NCI-H524 treated with DMSO at 0.1 percent for 48 hours (cell line): ENCODE measurements at places on chromosomes 7 and 10.

- no peak for DNase-seq
Measured at GRCh38 chr10:124419635-124420034, 912 bp upstream of the OAT start.

DNA sequence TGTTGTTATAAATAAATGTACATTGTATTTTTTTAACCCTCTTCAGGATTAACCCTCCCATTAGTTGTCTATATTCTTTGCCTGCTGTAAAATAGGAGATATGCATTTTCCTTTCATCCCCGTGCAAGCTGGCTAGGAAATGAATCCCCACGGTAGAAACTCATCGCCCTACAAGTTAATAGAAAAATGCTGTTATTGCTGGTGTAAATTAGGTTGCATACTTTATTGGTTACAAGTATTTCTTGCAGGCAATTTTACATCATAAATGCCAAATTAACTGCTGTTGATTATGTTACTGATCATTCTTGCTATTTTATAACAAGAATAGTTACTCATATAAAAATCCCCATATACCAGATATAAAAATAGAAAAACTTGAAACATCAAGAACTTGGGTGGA is 454.2 kb upstream of the KLF6 start:
- DNase-seq = no peak

DNA sequence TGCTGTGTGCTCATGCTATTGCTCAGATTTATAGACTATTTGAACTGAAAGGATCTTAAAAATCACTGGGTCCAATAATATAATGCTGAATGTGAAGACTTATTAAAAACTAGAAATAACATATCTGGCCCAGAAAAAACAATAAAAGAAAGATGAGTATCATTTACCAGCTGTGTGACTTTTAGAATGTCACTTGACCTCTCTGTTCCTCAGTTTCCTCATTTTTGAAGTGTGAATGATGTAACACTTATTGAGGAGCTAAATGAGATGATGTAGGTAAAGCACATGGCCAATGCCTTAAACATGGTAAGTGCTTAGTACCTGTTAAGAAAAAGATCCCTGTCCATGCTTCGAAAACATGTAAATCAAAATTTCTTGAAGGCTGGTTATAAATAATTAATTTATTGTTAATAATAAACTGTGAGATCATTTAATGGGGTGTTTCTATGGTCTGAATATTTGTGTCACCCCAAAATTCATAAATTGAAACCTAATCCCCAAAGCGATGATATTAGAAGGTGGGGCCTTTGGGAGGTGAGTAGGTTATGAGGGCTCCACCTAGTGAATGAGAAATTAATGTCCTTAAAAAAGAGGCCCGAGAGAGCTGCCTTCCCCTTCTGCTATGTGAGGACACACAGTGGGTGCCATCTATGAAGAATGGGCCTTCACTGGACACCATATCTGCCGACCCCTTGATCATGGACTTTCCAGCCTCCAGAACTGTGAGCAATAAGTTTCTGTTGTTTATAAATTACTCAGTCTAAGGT is 13.0 kb downstream of the DNTT start:
- DNase-seq = no peak

GRCh38 chr10:95516774-95517373 is 44.3 kb downstream of the SORBS1 start:
- DNase-seq = no peak

DNA sequence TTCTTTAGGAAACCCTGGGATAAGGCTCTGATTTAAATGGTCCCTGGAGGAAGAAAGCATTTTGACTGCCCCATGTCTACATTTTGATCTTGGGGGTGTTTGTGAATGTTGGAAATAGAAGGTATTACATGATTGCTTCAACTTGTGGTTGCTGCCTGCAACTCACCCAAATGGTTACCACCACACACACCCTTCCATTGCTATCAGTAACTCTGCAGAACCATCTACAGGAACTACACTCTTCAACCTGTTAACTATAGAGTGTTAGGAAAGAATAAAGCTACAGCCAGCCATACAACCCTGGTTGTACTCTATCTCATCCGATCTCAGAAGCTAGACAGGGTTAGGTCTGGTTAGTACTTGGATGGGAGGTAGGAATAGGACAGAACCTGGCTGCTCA is 71.2 kb downstream of the APBB1IP start:
- DNase-seq = no peak

GRCh38 chr10:21458126-21458871 is 67.2 kb downstream of the SKIDA1 start:
- no peak for DNase-seq

DNA sequence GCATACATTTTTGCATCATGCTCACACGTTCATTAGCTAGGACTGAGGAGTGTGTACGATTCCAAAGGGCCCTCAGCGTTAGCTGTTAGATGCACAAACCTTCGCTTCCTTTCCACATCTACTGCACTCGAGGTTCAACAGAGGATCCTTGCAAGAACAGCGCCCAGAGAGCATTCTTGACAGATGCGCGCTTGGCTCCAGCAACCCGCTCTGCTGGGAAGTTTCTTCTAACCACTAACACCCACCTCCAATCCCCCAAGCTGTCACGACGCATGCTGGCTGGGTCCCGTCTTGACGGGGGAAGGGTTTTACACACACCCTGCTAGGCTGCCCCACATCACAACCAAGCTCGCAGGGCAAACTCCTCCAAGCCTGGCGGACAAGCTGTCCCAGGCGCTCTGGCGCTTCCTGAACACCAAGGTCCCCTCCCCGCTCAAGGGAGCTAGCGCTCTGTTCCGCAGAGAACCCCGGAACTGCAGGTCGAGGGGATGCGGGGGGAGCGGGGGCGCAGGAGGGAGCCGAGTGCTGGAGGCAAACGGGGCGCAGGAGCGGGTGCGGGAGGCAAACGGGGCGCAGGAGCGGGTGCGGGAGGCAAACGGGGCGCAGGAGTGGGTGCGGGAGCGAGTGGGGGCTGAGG is 653 bp upstream of the ADRB1 start:
- no peak for DNase-seq

DNA sequence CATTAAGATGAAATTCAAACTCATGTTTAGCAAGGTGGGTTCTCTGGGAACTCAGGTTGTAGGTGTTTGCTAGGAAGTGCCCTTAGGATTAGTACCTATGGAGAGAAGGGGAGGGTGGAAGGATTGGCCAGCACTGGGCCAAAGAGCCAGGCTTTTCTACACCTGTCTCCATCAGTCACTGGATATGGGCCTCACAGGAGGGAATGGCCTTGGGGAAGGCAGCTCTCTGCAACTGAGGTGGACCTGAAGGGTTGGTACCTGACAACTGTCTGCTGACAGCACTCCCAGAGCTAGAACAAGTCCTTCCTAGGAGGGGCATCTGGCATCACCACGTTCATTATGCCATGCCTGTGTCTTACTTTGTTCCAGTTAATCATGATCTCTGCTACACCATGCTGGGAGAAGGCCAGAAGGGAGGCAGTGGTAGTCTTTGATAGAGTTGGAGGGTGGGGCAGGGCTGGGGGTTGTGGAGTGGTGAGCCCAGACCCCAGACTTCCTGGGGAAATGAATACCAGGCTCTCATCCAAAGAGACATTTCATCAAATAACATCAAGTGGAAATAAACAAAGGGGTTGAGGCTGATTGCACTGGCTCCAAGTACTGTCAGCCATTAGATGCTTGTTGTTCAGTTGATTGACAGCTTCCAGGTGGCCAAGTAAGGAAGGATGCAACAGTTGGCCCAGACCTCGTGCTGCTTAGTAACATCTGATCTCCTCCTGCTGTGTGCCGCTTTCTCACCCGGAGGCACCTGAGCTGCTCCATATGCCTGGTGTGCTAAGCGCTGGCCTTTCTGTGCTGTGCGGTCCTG is 70.6 kb upstream of the PIK3CG start:
- no peak for DNase-seq

DNA sequence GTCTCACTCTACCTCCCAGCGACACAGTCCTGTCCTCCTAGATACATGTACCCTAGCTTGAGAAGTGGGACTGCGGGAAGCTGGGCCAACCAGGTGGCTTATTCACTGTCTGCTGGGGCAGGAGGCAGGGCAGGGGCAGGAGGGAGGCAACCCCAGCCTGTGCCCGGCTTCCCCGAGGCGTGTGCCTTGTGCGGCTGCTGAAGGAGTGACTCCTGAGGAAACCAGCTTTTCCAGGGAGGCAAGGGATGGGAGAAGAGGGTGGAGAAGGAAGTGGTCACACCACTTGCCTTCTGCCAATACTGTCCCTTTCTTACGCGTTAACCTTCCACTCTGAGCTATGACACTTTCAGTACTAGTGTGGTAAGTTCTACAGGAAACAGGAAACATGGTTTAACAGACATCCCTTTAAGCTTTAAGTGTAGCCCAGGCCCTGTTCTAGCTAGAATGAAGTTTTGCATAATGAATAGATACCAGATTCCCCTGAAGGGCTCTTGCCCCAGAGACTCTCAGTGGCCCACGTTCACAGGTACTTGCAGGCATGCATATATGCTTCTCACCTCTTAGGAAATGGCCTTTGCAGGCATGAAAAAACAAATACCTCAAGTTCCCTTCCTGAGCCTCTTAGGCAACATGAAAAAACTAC is 40.6 kb downstream of the SYPL1 start:
- DNase-seq = no peak

DNA sequence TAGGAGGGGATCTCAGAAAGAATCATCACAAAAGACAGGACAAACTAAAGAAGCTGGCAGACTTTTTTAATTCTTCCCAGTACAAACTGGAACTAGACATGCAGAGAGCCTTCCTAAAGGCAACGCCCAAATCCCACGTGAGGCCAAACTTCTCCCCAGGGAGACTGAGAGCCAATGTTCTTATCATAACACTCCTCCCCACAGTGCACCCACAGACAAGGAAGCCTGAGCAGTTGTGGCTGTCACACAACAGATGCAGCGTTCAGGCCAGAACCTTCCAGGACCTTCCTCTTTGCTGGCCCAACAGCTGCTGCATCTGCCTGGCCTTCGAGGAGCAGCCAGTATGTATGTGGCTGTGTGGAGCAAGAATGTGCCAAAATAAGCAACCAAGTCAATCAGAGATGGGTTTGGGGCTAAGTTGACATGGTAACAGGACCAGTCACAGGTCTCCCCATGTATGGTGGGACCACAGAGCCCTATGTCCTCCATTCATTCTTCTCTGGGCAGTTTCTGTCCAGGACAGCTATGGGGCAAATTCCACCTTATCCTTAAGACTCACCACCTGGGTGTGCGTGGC is 34.9 kb downstream of the SRPK2 start:
- DNase-seq = no peak

GRCh38 chr10:7484456-7485243 is 73.8 kb upstream of the SFMBT2 start:
- no peak for DNase-seq

DNA sequence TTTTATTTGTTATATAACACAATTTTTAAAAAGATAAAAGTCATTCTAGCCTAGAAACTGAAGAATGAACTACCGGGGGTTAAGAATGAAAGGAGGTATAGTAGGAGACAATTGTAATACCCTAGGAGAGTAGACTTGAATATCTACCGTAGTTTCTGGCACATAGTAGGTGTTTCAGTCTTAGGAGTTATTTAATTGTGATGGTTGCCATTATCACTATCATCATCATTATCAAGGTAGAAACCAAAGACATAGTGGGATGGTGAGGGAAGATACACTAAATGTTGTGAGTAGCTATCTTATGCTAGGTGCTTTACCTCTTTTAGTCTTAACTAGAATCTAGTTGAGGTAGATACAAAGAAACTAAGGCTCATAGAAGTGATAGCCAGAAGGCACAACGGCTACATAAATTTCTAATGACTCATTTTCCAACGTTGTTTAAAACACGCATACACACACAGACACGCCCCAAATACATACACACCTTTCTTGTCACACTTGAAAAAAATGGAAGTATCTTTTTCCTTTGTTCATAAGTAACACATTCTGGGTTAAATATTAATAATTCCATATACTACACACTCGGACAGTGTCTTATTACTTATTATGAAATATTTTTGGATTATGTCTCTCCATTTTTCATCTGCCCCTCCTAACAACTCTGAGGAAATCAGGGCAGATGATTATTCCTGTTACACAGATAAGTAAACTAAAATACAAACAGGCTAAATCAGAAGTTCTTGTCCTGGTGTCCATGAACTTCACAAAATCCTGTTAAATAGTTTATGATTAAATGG is 2.0 kb upstream of the ANLN start:
- no peak for DNase-seq

DNA sequence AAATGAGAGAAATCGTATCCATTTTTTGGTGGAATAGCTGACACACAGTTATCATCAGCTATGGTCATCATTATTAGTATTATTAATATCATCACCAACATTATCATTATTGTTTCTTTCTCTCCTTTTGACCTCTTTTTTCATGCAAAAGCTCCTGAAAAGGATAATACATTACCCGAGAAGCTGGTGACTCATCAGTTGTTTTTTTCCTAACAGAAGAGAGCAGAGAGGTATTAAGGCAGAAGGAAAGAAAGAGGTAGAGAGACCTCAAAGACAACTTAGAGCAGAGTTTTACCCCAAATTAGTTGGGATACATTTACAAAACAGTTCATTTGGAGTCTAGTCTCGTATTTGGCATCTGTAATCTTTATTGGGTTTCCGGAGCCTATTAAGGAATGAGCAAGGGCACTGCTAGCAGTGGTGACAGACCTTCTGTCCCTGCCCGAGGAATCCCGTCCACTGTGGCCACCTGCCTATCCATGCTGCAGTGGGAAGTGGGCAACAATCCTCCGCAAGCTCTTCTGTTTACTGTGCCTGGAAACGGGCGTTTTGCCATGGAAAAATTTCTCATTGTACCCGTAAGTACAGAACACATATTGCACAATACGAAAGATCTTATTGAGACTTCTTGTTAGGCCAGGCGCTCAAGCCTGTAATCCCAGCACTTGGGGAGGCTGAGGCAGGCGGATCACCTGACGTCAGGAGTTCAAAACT is 170.0 kb upstream of the MKLN1 start:
- DNase-seq = no peak

DNA sequence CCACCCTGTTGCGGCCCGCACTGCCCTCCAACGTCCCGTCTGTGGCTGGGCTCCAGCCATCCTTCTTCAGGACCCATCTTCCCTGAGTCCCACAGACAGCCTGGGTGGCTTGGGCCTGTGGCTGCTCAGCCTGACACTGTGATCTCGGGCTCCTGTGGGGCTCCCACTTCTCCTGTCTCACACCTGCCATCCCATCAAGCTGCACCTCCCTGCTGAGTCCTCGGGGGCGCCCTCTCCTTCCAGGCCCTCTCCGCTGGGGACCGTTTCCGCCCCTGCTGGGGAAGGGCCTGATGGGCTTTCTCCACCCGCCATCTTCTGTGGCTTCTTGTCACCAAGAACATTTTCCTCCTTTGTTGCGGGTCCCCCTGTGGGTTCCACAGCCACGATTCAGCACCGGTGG is 173.8 kb upstream of the PPP2R2D start:
- no peak for DNase-seq
